ENCODE measurements at places on chromosomes 6 and 20. TPM values are rescaled to one million over a fixed set of nuclear protein-coding genes. Genes with fewer than 3 reads are reported as not detected.

Gene PAQR8
- 15.2 TPM for polyA plus RNA-seq

DNA sequence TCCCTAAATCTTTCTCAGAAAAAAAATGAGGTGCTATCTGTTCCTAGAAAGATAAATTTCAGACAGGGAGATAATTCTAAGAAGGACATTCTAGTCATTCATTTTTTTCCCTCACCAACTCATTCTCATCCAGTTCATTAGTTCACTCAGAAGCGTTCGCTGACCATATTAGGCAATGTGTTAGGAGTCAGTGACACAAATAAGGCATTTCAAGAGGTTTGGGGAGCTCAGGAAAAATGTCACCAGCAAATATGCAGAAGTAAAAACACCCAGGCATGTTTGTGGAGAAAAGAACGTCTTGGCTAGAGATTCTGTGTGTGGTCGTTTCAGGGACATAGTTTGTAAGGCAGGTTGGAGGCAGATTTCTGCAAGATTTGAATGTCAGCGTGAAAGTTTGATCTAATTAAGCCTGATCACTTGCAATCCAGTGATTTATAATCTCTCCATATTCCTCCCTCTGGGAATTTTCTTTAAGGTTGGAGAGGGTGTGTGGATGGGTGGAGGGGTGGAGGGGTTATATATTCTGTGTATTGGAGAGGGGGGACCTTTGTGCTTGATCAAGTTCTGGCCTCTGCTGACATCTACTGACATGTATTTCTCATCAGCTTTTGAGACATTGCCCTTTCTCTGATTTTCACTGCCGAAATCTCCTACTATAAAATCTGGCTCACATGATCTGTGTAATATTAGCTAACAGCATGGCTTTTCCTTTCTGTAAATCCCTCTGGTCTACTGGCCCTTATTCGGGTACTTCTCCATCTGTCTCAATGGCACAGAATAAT, 3.6 kb downstream of the MYCT1 start:
- no peak for DNase-seq
- no peaks in the 10 kb centered on the region for H3K4me1 ChIP-seq
- H3K4me3 ChIP-seq = no peak overlapping the region
- no peaks in the 10 kb centered on the region for H3K36me3 ChIP-seq
- no peaks in the 10 kb centered on the region for H3K27me3 ChIP-seq
- no peak overlapping the region for H3K27ac ChIP-seq

DNA sequence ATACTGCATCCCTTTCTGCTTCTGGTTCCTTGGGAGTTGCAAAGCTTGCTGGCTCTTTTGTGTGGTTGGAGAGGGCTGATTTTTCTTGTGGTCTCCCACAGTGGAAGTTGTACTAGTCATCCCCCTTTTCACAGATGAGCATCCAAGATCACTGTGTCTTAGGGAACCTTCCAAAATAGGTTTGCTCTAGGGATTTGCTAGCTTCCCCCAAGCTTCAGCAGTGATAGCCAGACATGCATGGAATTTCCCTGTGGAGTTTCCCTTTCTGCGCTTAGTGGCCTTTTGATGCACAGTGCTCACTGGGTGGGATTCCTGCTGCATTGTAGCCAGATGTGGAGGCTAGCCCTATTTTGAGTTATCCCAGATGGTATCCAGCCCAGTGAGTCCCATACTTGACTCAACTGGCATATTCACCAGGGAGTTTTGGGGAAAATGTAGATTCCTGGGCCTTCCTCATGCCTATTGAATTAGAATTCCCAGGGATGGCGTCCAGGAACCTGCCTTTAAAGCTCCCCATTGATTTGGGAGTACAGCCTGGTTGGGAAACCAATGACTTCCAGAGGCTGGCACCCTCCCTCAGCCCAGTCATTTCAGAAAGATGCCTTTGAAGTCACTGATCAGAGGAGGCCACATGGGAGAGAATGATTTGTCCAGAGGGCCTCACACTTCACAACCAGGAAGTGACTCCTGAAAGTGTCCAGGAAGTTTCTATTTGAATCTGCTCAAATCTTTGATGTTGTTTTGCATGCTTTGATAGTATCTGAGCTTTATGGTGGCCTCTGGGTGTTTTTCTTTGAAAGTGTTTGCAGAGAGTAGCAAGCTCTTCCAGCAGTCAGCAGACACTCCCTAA, 25.9 kb downstream of the PPARD start:
- H3K27ac ChIP-seq = no peak overlapping the region
- H3K36me3 ChIP-seq = no peaks in the 10 kb centered on the region
- no peak for DNase-seq
- H3K4me3 ChIP-seq = no peak overlapping the region

DNA sequence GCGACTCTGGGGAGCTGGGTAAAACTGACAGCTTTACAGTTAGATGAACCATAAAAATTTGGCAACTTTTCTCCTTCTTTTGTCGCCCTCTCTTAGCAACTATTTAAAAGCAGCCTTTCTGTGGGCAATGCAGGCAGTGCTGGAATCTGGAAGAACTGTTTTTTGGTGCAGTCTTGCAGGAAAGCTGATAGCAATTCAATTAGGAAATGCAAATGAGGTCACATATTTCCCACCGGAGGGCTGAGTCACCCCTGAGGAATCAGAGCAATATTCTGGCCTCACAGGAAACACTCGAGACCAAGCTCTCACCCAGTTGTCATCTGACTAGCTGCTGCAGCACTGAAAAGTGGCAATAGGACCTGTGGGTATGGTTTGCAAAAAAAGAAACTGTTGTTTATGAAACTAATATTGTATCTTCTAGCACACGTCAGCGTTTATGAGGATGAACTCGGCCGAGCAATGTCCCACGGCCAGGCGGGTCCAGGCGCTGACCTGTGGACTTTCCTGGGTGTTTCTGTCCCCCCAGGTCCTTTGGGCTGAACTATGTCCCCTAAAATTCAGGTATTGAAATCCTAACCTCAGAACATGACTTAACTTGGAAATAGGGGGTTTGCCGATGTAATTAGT, 312.3 kb downstream of the TAF4 start:
- no peak for DNase-seq
- no peak overlapping the region for H3K27ac ChIP-seq
- no peak overlapping the region for H3K4me3 ChIP-seq
- no peaks in the 10 kb centered on the region for H3K36me3 ChIP-seq

Measured in ovary (tissue), 10 donors.